ENCODE measurements at places on chromosomes 4 and X.

- peak; percentile 29 for DNase-seq
Measured at GRCh38 chr4:27684610-27685011, 824.0 kb downstream of the STIM2 start.

- DNase-seq, result no peak
Measured at GRCh38 chrX:1925053-1925481, 310.2 kb downstream of the ASMT start.

GRCh38 chr4:12987284-12987683 lies 496.9 kb downstream of the RAB28 start:
- DNase-seq, result no peak

DNA sequence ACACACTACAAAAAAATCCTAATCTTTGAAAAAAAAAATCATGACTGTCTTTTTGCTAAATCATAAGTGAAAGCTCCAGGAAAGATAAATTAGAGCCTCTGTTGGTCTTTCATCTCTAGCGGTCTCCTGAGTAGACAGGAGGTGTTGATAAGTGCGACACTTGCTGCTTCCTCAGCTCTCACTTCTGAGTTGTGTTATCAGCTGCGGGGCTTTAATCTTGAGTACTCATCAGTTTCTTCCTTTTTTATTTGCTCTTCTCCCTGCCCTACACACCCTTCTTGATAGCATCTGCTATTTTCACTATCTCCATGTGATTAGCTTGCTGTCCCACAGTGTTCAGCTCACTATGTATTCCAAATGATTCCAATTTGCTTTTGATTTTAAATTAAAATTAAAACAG lies 1449.2 kb downstream of the C4orf33 start:
- no peak for DNase-seq

DNA sequence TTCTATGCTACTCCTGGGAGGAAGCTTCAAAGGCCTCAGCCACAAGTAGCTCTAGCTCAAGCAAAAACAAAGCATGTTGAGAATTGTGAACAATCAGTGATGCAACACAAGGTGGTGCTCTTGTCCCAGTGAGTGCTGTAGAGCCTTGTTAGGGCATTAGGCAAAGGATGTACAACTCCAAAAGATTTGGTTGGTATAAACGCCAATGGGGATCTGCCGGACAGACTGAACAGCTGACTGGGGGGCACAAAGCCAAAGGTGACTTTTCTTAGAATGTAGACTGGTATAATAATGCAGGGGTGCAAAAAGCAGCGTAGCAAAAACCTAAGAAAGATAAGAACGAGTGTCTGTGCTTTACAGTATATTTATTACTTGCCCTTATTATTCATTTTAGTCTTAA lies 62.6 kb upstream of the ALB start:
- peak; percentile 36 for DNase-seq

GRCh38 chrX:111823128-111823527 lies 52.9 kb upstream of the TRPC5OS start:
- no peak for DNase-seq

GRCh38 chr4:81605271-81605670 lies 133.6 kb upstream of the RASGEF1B start:
- DNase-seq, result no peak

- peak; percentile 17 for DNase-seq
Measured at GRCh38 chrX:19889582-19890342, 2.4 kb upstream of the SH3KBP1 start.

DNA sequence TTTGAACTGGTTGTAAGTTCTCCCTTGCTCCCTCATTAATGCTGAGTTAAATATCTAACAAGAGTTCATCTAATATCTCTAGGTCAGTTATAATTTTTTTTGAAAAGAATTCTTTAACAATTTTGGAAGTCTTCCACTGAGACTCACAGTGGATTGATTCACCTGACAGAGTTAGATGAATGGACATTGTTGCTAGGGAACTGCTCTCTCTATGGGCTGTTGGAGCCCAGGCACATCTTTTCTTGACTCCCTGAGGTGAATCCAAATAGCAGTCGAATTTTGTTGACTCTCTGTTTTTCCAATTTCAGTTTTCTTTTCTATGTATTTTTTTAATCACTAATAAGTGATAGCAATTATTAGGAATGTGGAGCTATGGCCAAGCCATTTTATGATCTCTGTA lies 996.1 kb upstream of the PABPC4L start:
- no peak for DNase-seq

GRCh38 chr4:115058533-115058932 lies 54.9 kb downstream of the NDST4 start:
- DNase-seq, result no peak

- DNase-seq, result no peak
Measured at GRCh38 chr4:178293601-178294000, 851.4 kb upstream of the AGA start.

- no peak for DNase-seq
Measured at GRCh38 chr4:141771889-141772830, 135.8 kb downstream of the IL15 start.

DNA sequence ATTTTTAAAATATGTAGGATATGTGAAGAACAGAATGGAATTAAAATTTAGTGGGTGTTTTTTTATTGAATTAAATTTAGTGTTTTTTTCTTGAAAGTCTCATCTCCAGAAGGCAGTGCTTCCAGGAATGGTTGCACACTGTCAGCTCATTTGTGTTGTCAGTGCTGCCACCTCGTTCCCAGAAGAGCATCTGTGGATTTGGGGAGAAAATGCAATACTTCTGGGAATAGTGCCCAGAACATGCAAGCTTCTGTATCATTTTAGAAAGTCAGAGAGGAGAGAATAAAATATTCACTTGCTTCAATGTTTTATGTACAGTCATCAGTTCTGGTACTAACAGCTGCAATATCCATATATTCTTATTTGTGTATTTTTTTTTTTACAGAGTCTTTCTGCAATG lies 608.8 kb downstream of the PCDH7 start:
- no peak for DNase-seq
